Activated CD4-positive, alpha-beta T cell treated with anti-CD3 and anti-CD28 coated beads for 48 hours (primary cell): ENCODE measurements at places on chromosomes 7 and 10.

DNA sequence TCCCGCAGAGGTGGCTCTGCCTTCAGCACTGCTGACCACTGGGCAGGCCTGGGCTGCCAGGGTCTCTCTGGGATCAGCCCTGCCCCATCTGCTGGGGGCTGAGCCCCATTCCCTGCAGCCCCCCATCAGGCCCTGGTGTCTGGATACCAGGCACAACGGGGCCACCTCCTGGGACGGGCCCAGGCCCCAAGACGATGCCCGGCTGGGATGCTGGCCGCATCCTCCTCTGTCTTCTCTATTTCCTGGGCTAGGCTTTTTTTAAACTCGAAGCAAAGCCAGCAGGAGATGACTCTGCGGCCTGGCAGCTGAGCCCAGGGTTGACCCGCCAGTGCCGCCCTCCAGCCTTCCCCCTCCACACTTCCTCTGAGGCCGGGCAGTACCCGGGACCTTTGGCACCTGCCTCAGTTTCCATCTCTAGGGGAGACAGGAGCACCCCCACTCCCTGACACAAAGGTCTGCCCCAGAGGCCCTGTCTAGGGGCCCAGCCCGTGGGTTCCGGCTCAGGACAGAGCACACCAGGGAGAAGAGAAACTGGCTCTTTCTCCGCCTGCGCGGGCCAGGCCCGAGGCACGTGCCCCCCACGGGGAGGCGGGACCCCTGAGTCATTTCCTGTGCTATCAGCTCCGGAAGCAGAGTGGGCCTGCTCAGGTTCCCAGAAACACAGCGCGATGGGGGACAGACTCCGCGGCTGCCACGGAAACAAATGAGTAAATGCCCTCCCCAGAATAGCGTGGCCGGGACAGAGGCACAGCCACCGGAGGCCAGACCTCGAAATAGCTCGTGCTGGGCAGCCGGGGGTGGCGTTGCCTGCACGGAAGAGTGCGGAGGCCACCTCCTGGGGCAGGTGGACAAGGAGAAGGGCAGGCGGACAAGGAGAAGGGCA, 84.6 kb upstream of the PDGFA start:
- peak; percentile 97 for DNase-seq

DNA sequence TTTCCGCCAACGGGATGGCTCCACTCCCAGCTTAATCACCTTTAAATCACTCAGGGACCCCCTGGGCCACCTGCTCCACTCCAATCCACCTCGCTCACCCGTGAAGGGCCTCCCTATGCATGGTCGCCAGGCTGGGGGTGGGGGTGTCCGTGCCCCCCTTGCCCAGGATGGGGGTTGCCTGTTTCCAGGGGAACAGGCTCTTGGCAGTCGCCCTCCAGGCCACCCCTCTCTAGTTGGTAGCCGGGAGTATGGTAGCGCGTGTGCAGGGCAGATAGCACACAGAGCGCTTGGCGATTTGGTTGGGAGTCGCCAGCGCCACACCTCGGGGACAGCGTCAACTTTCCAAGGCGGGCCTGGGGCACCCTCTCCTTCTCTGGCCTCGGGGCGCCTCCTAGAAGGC, 134.9 kb upstream of the ZNF92 start:
- DNase-seq: no peak

GRCh38 chr10:43821103-43821502, 172.4 kb upstream of the ZNF32 start:
- DNase-seq: no peak

DNA sequence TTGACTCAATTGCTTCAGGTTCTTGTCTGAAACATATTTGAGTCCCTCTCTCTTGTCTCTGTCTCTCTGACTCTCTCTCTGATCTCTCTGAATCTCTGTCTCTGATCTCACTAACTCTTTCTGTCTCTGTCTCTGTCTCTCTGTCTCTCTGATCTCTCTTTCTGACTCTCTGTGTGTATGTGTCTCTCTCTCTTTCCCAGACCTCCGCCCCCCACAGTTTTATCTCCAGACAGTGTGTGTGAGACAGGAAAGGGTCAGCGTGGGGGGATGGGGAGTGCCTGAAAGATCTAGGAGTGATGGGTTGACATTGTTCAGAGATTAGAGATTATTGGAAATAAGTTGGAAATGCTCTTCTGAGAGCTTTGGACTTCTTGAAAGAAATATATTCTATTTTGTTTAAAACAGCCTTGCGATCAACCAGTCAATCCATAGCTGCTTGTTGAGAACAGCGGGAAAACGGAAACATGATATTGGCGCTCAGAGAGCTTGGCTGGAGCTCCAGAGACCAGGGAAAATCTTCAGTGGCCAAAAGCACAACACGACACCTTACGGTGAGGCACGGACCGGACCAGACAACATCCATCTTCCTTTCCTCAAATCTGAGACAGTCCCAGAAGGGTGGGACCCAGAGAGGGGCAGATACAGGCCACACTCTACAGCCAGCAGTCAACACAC, 35.5 kb downstream of the CALML3 start:
- no peak for DNase-seq

DNA sequence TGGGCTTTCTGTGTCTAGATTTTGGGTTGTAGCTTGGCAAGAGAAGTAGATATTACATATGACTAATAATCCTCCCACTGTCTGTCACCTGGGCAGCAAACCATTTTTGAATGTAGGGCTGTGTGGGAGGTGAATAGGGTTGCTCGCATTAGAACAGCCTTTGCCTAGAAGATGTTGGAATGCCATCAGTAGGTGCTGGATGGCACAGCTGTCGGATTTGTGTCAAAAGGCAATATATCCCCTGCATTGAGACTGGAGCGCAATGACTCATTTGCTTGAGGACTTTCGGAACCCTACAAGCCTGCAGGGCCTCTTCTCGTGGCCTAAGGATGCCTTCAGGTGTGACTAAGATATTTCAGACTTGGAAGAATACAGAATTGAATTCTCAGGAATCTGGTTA, 323.8 kb downstream of the GPR158 start:
- DNase-seq: no peak

DNA sequence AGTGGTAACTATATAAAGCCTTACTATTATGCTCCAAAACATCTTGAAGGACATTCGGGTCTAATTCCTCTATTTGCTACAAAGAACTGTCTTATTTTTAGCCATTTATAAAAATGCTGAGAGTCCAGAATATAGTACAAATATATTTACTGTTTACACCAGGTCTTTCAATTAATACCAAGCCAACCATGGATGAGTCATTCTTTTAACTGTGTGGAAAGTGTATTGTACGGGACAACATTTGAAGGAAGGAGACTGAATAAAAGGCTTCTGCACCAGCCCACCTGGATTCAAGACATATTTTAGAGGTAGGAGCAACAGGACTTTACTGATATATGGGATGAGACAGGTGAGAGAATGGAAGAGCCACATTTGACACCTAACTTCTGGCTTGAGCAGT, 35.4 kb downstream of the MASTL start:
- no peak for DNase-seq

- DNase-seq: no peak
These were observed 7.0 kb downstream of the NPC1L1 start for GRCh38 chr7:44534087-44534486.

DNA sequence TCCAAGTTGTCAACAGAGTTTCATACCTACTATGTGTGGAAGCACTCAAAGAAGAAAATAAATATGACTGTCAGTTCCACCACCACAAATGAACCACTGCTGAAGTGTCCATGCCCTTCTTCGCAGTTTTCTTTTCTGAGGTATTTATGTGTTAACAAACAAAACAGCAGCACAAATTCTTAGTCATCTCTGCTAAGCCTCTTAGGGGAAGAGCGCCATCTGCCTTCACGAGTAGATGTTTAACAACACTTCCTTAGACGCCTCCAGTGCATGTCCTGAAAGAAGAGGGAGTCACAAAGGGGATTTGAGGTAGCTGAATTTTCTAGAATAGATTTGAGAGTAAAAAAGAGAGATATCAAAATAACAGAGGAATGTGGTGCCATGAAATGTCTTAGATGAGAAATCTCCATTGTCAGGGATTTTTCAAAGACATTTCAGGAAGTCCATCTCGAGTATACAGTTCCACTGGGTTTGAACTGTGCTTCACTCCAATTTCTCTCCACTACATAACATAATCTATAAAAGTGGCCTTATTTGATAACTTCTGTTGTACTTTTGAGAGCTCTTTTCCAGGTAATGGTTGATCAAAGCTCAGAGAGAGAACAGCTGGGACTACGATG, 775.3 kb upstream of the POM121L12 start:
- DNase-seq: no peak

DNA sequence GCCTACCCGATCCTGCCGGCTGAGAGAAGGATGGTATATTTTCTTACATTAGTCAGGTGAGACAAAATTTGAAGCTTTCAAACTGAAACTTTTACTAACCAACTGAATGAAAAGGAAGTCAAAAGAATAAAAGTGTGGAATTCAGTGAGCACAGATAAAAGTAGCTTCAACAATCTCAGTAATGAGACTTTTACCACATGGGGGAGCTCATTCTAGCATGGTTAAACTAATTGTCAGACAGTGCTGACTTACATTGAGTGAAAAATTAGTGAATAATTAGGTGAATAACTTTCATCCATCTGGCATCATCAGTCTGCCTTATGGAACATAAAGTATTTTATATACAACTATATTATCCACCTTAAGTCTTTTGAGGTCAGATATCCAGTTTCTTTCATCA, 8.4 kb downstream of the FAM237B start:
- no peak for DNase-seq

DNA sequence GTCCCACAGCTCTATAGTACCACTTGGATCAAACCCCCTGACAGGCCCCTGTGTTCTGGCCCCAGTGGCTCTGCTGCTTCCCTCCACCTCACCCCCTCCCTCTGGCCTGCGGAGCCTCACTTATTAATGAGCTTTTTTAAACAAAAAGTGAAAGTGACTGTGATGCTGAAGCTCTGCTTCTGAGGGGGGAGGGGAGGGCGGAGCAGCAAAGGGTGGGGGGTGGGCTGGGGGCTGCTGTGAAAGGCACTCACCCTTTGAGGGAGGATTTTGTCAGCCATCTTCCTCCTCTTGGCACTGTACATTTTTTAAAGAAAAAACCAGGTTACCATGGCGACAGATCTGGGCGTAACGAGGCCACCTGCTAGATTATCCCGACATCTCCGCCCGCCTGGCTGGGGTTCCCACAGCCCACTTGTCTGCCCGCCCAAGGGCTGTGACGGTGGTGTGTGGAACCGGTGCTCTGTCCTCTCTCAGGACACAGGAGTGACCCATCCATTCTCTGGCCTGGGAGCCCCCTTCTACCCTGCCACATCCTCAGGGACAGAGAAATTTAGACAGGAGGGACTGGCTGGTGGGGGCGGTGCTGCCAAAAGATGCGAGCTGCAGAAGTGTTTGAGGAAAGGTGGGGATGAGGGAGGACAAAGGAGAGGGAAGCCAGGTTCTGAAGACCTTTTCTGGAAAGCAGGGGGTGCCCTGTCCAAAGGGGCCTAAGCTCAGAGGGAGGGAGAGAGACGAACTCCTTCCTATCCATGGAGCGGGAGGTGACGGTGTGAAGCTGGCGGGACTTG, 4.9 kb downstream of the SMARCD3 start:
- DNase-seq: peak; percentile 39

DNA sequence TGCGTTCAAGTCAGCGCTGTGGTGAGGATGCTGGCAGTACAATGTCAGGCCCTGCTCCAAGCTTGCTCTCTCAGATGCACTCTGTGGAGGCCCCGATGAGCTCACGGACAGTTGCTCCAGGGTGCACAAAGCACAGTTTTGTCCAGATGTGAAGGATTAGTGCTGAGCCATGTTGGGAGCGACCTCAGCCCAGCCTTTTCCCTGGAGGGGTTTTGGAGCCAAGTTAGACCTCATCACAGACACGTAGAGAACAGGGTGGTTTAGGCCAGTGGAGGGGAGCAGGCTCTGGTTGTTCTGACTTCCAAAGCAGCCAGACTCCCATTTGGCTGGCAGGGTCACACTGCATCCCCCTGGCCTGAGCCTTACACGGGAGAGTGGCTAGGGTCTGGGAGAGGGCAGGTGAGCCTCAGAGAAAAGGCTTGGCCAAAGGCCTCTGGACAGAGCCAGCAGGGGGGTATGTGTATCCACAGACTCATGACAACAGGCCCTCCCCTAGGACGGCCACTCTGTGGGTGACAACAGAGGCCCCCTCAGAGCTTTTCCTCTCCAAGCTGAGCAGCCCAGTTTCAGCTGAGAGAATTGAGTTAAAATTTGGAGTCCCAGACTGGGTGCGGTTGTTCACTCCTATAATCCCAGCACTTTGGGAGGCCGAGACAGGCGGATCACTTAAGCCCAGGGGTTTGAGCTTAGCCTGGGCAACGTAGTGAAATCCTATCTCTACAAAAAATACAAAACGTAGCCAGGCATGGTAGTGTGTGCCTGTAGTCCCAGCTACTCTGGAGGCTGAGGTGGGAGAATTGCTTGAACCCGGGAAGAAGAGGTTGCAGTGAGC, 4.7 kb downstream of the PLAC9 start:
- DNase-seq: no peak

DNA sequence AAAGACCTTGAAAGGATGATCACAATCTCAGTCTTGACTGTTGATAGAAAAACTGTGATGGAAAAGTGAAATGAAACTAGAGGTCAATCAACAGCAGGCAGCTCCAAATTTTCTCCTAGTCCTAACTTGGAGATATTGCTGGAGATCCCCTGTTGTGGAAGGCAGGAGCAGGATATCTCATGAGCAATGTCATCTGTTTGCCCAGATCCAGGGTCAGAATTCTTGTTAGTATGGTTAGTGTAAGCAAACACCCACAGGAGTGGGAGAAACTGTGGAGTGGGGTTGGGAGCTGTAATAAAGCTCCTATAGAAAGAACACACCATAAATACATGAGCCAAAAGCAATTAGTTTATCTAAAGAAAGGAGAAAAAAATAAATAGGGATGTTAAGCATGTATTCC, 169.0 kb downstream of the AKR1D1 start:
- DNase-seq: no peak

DNA sequence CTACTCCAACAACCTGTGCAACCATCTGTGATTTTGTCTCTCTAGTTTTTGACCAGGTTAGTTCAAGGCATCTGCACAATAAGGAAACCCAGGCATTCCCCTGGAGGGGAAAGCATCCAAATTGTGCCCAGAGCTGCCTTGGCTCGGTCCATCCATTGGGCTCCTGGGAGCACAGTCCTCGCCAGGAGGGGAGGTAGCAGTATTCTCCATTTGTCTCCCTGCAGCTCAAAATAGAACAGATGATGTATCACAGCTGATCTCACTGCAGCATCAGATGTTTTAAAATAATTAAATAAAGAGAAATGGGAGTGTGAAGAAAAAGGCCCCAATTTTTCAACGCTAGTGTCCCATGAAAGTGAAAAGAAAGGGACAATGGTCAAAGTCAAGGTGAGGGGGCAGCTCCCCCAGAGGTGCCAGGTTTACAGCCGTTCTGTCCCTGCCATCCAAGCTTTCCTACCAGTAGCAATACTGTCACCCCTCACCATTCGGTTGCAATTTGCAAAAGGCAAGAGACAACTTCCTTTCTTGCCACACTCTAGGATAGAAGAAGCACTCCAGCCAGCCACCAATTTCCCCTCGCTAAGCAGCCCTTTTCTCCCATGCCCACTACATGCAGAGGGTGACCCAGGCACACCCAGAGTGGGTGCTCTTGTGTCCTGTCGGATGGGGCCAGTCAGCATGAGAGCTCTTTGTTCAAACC, 43.7 kb downstream of the KCNMA1 start:
- DNase-seq: no peak
